ENCODE measurements at places on chromosomes 6 and 20. TPM values are rescaled to one million over a fixed set of nuclear protein-coding genes. Genes with fewer than 3 reads are reported as not detected.

DNA sequence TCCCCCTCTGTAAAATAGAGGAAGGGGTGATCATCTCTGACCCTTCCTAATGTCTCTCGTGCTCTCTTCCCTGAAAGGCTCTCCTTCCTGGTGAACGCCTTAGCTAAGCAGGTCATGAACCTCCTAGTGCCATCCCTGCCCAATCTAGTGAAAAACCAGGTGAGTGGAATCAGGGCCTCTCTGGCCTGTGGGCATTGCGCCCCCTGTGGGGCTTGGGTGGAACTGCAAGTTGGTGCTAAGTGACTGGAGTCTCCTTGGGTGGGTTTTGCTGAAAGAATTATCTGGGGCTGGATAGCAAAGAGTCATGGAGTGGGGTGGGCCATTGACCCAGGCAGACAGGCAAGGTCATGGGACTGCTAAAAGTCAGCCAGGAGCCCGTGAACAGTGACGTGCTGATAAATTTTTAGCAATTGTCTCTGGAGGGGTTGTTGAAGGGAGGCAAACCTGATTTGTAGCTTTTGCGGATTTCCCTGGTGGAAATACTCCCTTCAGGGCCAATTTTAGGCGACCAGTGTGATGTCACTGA is 8.9 kb downstream of the BPIFB1 start:
- DNase-seq, result peak; percentile 53

DNA sequence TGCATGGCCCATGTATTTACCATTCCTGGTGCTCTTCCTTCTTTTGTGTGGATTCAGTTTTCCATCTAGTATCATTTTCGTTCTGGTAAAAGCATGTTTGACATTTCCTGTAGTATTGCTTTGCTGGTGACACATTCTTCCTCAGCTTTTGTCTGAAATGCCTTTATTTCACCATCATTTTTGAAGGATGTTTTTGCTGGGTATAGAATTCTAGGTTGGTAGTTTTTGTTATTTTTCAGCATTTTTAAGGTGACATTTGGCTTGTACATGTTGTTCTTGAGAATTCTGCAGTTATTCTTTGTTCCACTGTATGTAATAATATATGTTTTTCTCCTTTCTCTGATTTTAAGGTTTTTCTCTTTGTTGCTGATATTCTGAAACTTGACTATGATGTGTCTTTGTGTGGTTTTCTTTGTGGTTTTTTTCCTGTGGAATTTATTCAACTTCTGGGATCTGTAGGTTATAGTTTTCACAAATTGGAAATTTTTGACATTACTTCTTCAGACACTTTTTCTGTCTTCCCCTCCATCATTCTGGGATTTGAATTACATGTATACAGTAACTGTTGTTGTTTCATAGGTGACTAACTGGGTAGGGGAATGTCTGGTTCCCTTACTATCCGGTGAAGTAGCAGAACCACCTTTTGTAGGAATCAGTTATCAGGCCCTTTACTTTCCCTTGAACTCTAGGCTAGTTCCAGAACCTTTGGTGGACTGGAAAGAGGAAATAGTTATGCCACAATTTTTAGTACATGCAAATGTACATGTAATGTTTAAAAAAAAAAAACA is 30.2 kb downstream of the SNX9 start:
- no peak for DNase-seq

GRCh38 chr6:111944541-111944940 is 71.3 kb upstream of the FYN start:
- no peak for DNase-seq

GRCh38 chr20:16072220-16072619 is 501.0 kb downstream of the KIF16B start:
- DNase-seq, result no peak

DNA sequence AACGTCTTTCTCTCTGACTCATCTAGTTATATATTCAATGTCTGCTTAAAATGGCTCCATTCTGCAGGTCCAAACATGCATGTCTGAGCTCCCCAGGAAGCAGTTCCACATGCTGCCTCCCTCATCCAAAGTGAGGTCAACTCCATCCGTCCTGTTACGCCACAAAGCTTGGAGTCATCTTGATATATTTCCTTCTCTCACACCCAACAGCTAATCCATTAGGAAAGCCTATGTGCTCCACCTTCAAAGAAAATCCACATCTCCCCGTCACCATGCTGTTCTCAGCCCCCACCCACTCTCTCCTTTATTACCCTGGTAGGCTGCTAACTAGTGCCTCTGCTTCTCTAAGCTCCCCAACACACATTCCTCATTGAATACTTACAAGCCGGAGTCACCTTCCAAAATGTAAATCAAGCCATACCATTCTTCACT is 130.2 kb upstream of the SYNDIG1 start:
- DNase-seq, result no peak

Gene RHAG
- total RNA-seq, result not detected

Gene FAM209B
- total RNA-seq, result not detected

Gene UBD
- 11.7 TPM for total RNA-seq

Gene ZCCHC3
- 12.0 TPM for total RNA-seq

Data from mucosa of descending colon (tissue), 3 donors.